HCT116 (cell line): ENCODE measurements at places on chromosomes 11 and 22. TPM values are rescaled to one million over a fixed set of nuclear protein-coding genes. Genes with fewer than 3 reads are reported as not detected.

- no peak for DNase-seq
- H3K36me3 ChIP-seq: peaks cover 33% of the 10 kb centered on the region
- no peak overlapping the region for H3K27ac ChIP-seq
These were observed 11.9 kb downstream of the SAAL1 start for GRCh38 chr11:18093959-18094358.

GRCh38 chr11:71991494-71991893, 7.2 kb upstream of the IL18BP start:
- H3K27me3 ChIP-seq: no peaks in the 10 kb centered on the region
- no peak overlapping the region for H3K27ac ChIP-seq
- H3K4me1 ChIP-seq: no peaks in the 10 kb centered on the region
- no peak for DNase-seq
- H3K4me3 ChIP-seq: no peak overlapping the region

DNA sequence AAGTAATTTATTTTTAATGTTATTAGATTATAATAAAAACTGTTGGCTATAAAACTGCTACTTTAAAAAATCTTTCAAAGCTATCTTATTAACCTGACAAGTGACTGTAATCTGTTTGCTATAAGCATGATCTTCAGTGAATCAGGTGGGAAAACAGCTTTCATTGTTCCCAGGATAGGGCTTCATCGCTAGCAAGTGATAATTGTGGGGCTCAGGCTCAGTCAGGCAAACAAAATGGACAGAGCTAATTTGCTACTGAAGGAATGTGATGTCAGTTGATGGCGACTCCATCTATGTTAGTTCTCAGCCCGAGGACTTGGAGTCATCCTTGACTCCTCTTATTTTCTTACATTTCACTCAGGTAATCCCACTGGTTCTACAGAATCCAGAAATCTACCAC, 125.0 kb downstream of the RASSF10 start:
- DNase-seq: no peak
- no peak overlapping the region for H3K4me3 ChIP-seq
- no peaks in the 10 kb centered on the region for H3K36me3 ChIP-seq
- H3K27ac ChIP-seq: no peak overlapping the region
- H3K4me1 ChIP-seq: peaks cover 28% of the 10 kb centered on the region

- H3K4me3 ChIP-seq: no peak overlapping the region
- DNase-seq: no peak
- H3K27me3 ChIP-seq: 0 out of 2 replicates have a peak, but pooled peaks cover 5% of the 10 kb centered on the region
- H3K36me3 ChIP-seq: no peaks in the 10 kb centered on the region
- H3K27ac ChIP-seq: no peak overlapping the region
- no peaks in the 10 kb centered on the region for H3K4me1 ChIP-seq
These were observed 1019.4 kb downstream of the BRD1 start for GRCh38 chr22:48808038-48808960.

DNA sequence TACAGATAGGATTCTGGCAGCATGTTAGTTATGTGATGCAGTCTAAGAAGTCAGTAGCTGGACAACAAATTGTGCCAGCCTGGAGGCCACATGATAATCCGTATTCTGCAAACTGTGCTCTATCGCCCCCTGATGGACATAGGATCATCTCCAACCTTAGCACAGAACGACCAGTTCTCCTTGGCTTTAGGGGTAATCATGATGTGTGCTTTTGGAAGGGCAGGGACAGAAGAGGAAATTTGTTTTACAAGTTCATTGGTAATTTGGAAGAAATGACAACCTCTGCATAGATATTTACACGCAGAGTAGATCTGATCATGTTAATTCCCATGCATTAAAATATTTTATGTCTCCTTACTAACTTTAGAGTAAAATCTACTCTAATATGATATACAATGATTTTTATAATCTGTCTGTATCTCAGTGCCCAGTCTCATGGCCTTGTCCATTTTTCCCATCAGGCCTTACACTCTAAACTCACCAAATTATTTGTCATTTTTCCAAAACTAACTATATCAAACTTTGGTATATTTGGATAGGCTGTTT, 12.1 kb downstream of the OR10D3 start:
- peak; percentile 57 for DNase-seq
- H3K4me3 ChIP-seq: no peak overlapping the region
- H3K4me1 ChIP-seq: no peaks in the 10 kb centered on the region
- no peak overlapping the region for H3K27ac ChIP-seq
- no peaks in the 10 kb centered on the region for H3K36me3 ChIP-seq
- H3K27me3 ChIP-seq: peaks cover 17% of the 10 kb centered on the region

DNA sequence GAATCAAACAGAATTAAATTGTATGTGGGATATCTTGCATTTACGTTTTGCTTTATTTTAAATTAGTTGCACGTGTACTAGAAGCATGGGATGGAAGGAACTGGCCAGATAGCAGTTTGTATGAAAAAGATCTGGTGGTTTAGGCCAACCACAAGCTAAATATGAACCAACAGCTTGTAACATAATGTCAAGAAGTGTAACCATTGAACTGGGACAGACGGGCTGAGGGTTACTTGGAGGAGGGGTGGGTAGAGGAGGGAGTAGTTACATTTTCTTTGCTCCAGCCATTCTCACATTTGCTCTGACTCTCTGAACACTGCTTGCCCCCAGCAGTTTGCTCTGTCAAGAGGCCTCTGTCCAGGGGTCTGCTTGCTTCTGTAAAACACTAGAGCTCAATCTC, 31.7 kb upstream of the CXCR5 start:
- H3K36me3 ChIP-seq: no peaks in the 10 kb centered on the region
- DNase-seq: no peak
- H3K27me3 ChIP-seq: no peaks in the 10 kb centered on the region
- no peak overlapping the region for H3K4me3 ChIP-seq
- H3K4me1 ChIP-seq: no peaks in the 10 kb centered on the region

DNA sequence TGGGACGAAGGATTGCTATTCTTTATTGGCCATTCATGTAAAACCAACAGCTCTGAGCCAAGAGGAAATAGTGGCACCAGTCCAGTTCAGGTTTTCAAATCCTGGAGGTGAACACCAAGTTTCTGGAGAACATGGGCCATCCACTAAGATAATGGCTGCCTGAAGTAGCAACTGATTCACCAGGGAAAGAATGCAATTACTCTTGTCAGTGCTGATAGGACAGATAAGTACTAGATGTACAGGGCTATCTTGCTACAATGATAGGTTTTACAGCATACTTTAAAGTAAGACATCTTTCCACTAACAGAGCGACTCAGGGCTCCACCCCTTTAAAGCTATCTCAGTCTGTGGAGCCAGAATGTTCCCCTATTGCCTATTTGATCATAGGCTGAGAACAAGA, 36.8 kb upstream of the APOA1 start:
- H3K27me3 ChIP-seq: no peaks in the 10 kb centered on the region
- H3K4me3 ChIP-seq: no peak overlapping the region
- no peak for DNase-seq
- no peaks in the 10 kb centered on the region for H3K4me1 ChIP-seq

GRCh38 chr11:95453616-95454171, 222.7 kb upstream of the SESN3 start:
- H3K27ac ChIP-seq: no peak overlapping the region
- peak; percentile 6 for DNase-seq
- H3K4me1 ChIP-seq: no peaks in the 10 kb centered on the region
- no peak overlapping the region for H3K4me3 ChIP-seq
- no peaks in the 10 kb centered on the region for H3K36me3 ChIP-seq

DNA sequence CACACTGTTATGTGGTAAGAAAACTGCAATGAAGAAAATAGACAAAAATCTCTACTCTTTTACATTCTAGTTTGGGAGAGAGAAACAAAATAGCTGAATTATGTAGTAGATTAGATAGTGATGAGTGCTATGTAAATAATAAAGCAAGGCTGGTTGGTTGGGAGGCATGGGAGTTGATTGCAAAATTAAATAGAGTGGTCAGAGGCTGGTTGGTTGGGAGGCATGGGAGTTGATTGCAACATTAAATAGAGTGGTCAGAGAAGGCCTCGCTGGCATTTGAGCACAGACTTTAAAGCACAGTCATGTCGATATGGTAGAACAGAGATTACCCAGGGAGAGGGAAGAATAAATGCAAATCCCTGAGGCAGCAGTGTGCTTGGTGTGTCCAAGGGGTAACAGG, 22.4 kb downstream of the SIK2 start:
- no peaks in the 10 kb centered on the region for H3K27me3 ChIP-seq
- no peak overlapping the region for H3K4me3 ChIP-seq
- 0 out of 2 replicates have a peak, but pooled peaks cover 5% of the 10 kb centered on the region for H3K36me3 ChIP-seq
- no peak overlapping the region for H3K27ac ChIP-seq
- DNase-seq: no peak
- H3K4me1 ChIP-seq: no peaks in the 10 kb centered on the region

DNA sequence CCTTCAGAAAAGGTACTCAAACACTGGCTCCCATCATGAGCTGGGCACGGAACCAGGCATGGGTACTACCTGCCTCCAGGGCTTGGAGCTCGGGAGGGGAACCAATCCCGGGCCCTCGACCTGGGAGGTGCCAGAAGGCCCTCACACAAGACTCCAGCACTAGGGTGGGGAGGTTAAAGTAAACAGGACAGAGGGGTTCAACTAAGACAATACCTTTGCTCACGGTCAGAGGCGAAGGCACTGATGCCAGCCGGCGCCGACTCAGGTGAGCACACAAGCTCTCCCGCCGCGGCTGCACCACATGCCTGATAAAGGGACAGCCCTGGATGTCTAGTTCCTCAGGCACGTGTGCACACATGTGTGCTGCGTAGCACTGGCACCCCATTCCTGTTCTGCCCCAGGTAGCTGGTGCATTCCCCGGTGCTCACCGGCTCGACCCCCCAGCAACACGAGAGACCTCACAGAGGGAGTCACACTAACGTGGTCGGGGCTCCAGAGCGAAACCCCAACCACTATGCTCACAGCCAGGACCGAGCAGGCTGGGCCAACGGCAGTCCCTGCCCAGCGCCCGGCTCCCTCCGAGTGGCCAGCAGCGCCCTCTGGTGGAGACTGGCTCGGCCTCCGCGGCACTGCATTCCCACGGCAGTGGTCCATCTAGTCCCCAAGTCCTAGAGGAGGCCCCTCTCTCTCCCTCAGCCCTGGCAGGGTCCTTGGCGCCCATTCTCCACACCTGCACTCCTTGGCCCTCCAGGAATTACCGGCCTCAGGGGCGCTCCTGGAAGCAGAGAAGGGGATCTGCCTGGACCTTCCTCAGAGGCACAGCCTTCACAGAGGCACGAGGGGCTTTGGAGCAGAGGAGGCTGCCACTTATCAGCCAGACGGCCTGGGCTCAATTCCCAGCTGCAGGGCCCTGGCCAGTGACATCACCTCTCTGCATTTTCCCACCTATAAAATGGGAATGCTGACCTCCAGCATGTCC, 28.8 kb upstream of the MOB2 start:
- no peak overlapping the region for H3K4me3 ChIP-seq
- H3K27ac ChIP-seq: no peak overlapping the region
- peak; percentile 6 for DNase-seq
- no peaks in the 10 kb centered on the region for H3K27me3 ChIP-seq
- H3K4me1 ChIP-seq: peaks cover 10% of the 10 kb centered on the region; the same call in 1 of the 2 replicates
- H3K36me3 ChIP-seq: no peaks in the 10 kb centered on the region

Gene VSTM5
- total RNA-seq: not detected

Gene ZC3H12C
- total RNA-seq: 10.2 TPM

Gene SPTBN2
- total RNA-seq: 18.5 TPM

Gene DAGLA
- total RNA-seq: 2.7 TPM
